ENCODE measurements at places on chromosomes 1 and 21.

DNA sequence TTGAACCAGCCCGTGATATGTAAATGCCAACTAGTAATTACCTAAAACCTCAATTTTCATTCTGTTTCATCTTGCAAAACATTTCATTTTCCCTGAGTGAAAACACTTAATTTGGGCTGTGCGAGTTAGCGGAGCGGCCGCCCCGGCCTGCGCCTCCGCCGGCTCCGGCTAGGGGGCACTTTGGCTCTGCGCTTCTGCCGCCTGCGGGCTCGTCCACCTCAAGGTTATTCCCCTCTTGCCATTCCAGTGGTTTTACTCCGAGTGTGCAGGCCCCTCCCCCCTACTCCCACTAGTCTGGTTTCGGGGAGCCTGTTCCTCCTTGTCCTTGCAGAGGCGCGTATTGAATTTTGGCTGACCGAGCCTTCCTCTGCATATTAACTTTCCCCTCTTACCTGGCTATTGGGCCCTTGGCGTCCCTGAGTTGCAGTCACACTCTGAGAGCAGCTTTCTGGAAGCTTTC lies 55.6 kb downstream of the PEX14 start:
- no peak for DNase-seq

- DNase-seq: no peak
Observed at GRCh38 chr1:229229721-229230139, 41.2 kb upstream of the RAB4A start.

DNA sequence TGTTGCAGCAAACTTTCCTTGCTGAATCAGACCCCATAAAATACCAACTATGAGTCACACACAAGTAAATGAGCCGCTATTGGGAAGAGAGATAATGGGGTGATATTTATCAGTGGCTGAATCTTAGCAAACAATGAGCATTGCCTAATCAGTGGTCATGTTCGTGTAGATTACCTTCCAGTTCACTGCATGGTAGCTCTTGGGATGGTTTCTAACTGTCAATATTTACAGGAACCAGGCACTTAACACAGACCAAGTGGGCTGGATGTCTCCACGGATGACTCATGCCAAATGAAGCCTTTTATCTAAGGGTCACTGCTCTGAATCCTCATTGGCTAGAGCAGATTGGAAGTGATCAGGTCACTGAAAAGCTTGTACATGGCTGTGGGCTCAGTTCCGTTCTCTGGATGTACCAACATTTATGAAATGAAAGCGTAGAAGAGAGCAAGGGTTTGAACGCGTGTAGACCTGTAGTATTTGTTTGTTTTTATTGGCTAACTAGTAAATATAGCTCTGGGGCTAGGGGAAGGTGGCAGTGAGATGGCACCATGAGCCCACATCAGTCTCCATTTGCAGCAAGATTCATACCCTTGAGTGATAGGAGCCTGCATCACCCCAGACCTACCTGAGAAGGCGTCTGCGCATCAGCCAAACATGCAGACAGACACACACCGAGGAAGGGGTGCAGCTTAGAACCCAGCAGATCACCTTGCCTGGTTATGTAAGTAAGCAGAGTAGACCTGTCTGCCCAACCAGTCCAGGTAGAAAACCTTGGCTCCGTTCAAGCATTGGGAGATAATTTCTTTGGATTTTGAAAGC lies 153.3 kb downstream of the TOMM20 start:
- no peak for DNase-seq

- DNase-seq: no peak
Observed at GRCh38 chr21:45947296-45947695, 34.3 kb upstream of the COL6A1 start.

- no peak for DNase-seq
Observed at GRCh38 chr1:230259621-230260020, 166.5 kb downstream of the PGBD5 start.

GRCh38 chr1:82485591-82486369 lies 685.0 kb downstream of the ADGRL2 start:
- DNase-seq: no peak

- no peak for DNase-seq
Observed at GRCh38 chr1:241077386-241078147, 279.4 kb downstream of the RGS7 start.

DNA sequence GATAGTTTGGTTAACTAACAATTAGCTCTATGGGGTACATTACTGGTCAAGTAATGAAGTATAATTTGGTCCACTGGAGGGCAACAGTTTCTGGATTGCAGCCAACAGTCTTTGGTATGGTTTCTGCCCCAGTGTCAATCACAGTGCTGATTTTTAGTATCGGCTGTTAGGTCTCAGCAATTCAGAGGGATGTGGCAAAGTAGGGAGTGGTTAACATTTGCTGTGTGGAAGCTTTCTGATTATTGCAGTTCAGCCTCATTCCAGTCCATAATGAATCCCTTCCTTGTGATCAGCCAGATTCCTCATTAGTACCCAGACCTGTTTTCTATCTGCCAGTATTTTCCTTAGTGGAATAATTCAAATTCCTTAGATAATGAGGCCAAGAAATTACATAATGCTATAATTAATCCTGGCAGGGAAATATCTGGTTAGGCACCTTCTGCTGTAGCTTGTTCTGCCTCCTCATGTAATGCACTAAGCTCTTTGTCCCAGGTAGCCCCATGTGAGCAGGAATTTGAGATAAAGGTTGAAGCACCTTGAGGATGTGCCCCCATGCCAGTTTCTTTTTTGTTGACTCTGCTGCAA lies 14.0 kb downstream of the F3 start:
- DNase-seq: no peak

DNA sequence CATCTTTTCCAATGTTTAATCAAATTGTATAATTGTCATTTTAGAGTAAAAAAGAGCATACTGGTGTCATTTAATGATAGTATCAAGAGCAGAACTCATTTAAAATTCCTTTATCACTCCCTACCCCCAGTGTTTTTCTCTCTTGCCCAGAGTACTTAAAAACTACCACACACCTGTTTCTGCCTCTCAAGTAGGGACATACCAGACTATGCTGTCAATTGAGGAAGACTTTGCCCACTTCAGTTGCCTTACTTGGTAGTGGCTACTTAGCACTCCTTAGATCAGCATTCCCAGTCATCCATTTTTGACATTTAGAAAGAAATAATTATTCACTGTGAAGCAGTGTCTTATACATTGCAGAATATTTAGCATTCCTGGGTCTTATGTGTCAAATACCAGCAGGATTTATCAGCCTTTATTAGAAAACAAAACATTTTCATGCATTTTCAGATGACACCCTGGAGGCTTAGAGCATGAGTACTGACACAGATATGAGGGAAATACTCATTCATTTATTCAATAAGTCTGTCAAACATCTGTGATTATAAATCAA lies 127.5 kb upstream of the RGS1 start:
- DNase-seq: no peak

GRCh38 chr1:16615253-16616252 lies 2.2 kb upstream of the NBPF1 start:
- no peak for DNase-seq

GRCh38 chr1:184803180-184803492 lies 48.5 kb upstream of the EDEM3 start:
- no peak for DNase-seq

DNA sequence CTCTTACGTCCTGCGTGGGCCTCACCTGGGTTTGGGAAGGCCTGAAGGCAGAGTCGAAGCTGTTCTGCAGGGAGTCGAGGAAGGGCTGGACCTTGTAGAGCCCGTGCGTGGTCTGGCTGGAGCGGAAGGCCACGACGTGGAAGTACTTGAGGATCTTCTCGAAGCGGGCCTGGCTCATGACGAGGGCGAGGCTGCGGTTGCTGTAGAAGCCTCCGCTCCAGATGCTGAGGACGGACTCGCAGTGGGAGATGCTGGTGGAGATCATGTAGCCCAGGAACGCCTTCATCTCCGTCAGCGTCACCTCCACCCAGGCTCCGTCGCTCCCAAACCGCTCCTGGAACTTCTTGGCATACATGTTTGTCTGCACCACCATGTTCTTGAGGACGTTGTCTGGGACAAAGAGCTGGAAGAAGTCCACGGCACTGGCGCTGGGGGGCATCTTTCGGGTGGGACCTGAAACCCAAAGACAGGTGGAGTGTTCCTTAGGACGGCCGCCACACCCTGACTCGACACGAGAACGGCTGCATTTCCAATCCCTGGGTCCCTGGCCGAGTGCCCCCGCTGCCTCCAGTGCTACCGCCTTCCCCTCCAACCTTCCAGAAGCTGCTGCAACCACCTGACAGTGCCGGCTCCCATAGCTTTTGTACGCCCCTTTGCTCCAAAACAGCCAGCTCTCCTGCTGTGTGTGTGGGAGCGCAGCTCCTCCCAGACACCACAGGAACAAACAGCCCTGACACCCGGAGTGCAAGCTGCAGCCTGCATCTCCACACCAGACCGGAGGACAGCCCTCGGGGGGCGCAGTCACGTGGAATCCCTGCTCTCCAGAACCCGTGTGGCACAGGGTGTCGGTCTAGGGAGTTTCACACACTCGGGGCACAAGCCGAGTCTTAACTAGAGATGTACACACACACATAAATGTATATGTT lies 69.0 kb downstream of the PGBD5 start:
- DNase-seq: no peak

GRCh38 chr1:71792264-71792663 lies 490.1 kb downstream of the NEGR1 start:
- DNase-seq: no peak

GRCh38 chr1:65317866-65318653 lies 8.7 kb downstream of the DNAJC6 start:
- no peak for DNase-seq

DNA sequence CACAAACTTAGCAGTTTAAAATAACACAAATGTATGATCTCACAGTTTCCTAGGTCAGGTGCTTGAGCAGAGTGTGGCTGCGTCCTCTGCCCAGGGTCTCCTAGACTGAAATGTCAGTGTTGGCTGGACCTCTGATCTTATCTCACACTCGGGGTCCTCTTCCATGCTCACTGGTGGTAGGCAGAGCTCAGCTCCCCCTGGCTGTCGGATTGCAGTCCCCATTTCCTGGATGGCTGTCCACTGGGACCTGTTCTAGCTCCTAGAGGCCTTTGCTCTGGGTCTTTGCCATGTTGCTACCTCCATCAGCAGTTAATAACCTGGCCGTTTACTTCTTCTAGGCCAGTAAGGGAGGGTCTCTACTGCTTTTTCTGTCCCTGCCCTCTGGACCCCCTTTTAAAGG lies 107.5 kb downstream of the PCNX2 start:
- DNase-seq: no peak
